Stimulated activated CD8-positive, alpha-beta memory T cell treated with anti-CD3 and anti-CD28 coated beads, Interleukin-15, amount 100 ng/mL, for 48 hours (primary cell): ENCODE measurements at places on chromosomes 6 and 20.

DNA sequence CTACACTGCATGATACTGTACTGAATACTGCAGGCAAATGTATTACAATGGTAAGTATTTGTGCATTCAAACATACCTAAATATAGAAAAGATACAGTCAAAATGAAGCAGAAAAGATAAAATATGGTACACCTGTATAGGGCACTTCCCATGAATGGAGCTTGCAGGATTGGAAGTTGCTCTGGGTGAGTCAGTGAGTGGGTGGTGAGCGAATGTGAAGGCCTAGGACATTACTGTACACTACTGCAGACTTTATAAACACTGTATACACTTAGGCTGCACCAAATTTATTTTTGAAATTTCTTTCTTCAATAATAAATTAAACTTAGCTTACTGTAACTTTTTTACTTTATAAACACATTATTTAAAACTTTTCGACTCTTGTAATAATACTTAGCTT, 213.1 kb downstream of the ATXN1 start:
- DNase-seq, result no peak

- DNase-seq, result no peak
Measured at GRCh38 chr6:28816909-28817807, 106.6 kb downstream of the TRIM27 start.

GRCh38 chr6:74752303-74752702, 453.6 kb downstream of the COL12A1 start:
- DNase-seq, result no peak

- no peak for DNase-seq
Measured at GRCh38 chr6:114718186-114718585, 375.4 kb upstream of the HS3ST5 start.

GRCh38 chr6:159168536-159169192, 536 bp upstream of the FNDC1 start:
- no peak for DNase-seq

GRCh38 chr20:22623211-22623610, 38.8 kb upstream of the FOXA2 start:
- no peak for DNase-seq

DNA sequence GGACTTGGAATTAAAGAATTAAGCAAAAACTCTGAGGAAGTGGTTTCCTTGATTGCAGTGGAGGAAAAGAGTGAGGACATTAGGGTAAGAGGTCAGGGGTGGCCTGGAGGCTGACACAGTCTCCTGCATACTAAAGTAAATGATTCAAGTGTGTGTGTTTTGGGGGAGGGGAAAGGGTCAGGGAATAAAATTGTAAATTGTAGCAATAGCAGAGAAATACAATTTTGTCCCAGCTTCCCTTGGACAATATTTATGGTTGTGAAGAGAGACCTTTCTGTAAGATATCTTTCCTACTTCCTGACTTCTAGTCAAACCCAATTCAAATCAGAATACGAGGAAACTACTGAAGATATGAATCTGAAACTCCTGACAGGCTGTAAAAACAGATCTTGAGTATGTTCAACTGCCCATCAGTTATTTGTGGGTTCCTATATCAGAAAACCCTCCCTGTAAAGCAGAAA, 143.4 kb upstream of the HMGN3 start:
- no peak for DNase-seq

DNA sequence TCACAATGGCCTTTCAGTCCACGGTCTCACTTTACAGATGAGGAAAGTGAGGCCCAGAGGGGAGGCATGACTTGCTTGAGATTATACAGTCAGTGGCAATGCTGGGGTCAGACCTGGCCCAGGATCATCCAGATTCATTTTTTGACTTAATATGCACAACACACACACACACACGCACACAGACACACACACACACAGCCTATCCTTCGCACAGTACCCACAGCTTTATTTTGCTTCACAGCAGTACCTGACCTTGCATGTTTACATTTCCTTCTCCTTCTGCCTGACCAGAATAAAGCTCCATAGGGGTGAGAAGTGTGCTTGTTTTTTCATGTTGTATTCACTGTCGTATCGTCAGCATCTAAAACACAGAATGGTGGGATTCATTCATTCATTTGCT, 79.8 kb downstream of the VEGFA start:
- DNase-seq, result no peak

- DNase-seq, result no peak
Measured at GRCh38 chr6:150720774-150721233, 121.1 kb downstream of the PLEKHG1 start.

- peak; percentile 4 for DNase-seq
Measured at GRCh38 chr20:37734228-37734985, 40.6 kb downstream of the CTNNBL1 start.

GRCh38 chr6:2765896-2766766, 938 bp downstream of the WRNIP1 start:
- DNase-seq, result peak; percentile 25

DNA sequence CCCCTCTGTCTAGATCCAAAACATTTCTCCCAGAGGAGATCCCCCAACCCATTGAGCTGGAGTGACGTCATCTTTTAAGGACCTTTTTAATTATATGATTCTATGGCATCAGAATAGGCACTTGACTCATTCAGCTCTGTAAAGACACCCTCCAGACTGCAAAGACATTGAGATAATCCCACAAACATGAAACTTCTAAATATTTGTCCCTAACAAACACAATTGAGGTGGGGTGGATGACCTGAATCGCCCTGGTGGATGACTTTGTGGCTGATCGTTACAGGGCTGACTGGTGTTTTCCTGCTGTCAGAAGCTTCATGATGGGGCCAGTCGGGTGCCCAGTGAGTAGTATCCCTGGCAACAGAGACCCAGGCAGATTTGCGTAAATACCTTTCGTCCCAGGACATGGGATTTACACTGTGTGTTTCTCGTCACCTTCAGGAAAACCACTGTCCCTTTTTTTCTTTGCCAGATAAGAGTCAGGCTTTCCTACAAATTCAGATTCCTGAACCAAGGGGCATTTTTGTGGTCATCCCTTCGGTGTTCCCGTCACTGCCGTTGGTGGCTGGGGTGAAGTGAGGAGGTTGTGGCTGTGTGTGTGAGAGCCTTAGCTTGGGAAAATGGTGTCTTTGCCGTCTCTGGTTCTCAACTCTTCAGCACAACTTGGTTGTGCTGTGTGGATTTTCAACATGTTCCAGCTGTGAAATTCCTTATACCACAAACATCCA, 5.3 kb upstream of the PCK1 start:
- no peak for DNase-seq

- no peak for DNase-seq
Measured at GRCh38 chr6:130829333-130829910, 2.2 kb downstream of the SMLR1 start.

GRCh38 chr6:110935171-110935570, 23.3 kb upstream of the GTF3C6 start:
- no peak for DNase-seq

DNA sequence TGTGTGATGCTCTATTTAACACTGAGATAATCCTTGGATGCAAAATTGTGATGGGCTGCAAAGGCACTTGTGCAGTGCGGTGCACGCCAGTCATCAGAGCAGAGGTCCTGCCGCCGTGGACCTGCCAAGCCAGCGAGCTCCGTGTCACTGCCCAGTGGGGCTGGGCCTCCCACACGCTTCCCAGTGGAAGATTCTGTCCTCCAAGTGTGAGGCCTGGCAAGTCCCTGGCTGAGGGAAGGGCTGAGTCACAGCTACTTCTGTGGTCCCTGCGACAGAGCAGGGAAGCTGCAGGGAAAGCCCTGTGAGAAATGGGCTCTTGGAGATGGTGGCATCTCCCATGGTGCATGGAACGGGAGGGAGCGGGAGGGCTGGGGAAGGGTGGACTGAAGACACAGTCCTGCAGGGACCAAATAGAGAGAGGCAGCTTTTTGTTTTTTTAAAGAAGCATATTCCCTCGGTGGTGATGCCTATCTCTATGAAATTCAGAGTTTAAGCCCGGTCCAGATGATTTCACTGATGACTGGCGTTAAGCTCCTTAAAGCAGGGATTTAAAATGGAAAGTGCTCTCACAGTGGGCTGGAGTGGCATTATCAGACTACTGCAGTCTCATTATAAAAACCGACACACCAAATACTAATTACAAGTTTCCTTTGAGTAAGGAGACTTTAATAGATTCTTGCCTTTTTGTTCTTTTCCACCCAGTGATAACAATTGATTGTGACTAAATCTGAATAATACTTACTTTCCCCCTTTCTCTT, 413.7 kb downstream of the QKI start:
- no peak for DNase-seq

DNA sequence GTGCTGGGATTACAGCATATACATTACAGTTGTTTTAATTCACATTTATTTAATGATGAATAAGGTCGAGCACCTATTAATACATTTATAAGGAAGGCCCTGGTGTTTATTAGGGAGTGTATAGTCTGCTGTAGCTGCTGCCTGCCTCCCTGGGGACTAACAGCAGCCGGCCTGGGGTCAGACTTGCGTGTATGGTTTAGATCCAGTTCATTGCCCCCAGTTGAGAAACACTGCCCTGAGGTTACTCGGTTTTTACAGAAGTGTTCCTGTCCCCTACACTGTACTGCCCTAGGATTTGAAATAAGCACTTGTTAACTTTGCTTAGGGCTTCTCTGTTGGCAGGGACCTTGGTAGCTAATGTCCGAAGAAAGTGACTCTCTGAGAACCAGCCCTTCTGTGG, 4.0 kb downstream of the TTPAL start:
- no peak for DNase-seq

GRCh38 chr6:170144571-170145271, 146.2 kb downstream of the DLL1 start:
- no peak for DNase-seq

DNA sequence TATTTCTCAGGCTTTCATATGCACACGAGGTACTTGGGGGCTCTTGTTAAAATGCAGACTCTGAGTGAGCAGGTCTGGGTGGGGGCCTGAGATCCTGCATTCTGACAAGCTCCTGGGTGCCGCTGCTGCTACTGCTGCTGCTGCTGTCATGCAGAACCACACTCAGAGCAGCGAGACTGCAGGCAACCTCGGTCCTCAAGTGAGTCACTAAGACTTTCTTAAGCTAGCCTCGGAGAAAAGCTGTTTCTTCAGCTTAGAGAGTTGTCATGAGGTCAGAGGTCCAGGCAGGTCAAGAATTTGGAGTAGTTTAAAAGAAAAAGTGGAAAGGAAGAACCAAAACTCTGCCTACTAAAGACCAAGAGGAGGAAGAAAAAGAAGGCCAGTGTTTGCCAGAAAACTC, 92.9 kb downstream of the SPTLC3 start:
- DNase-seq, result no peak

GRCh38 chr6:21804941-21805610, 211.5 kb downstream of the SOX4 start:
- no peak for DNase-seq

- no peak for DNase-seq
Measured at GRCh38 chr6:3316331-3316730, 57.6 kb downstream of the PSMG4 start.

- peak; percentile 15 for DNase-seq
Measured at GRCh38 chr20:4740774-4741431, 19.2 kb downstream of the PRND start.

DNA sequence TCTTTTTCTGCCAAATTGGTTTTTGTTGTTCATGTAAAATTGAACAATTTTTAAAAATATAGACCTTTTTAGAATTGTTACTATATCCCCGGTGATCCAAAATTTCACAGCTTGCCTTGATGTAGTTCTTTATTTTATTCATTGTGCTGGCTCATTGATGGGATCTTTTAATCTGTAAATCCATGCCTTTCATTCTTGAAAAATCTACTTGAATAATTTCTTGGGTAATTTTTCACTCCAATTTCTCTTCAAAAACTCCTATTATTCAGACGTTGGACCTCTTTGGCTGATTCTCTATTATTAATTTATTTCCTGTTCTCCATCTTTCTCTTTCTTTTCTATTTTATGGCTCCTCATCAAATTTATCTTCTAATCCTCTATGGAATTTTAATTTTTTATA, 476.1 kb upstream of the CITED2 start:
- no peak for DNase-seq

- no peak for DNase-seq
Measured at GRCh38 chr6:131004936-131005335, 58.1 kb downstream of the EPB41L2 start.

DNA sequence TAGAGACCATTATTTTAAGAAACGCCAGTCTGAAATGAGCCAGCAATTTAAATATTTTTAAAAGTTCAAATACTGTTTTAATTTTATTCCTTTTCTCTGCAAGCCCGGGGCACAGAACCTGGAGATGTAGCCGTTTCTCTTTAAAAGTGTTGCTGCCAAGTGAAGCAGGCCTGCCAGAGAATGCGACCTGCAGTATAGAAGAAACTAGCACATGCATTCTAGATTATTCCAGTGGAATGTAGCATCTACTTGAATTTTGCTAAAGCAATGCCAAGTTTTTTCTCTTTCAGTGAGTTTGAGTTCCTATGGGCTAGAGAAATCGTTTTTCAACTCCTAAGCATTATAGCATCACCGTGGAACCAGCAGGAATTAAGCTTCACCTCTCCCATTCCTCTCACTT, 101.3 kb downstream of the QRSL1 start:
- DNase-seq, result no peak
